ENCODE measurements at places on chromosomes 16 and 17.

DNA sequence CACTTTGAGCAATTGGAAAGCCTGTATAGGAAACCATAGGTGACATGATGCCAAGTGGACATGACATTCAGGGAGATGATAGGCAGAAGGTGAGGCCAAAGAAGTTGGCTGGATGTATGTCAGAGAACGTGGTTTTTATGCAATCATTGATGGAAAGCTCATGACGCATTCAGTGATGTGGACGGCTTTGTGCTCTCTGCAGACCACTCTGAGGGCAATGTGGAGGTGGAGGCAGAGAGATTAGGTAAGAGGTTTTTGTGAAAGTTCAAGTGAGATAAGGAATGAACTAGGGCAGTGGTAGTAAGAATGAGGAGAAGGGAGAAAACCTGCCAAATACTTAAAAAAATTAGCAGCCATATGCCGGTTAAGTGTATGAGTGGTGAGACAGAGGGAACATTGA is 99.0 kb downstream of the PRKCA start:
- no peak for DNase-seq

- no peak for DNase-seq
Measured at GRCh38 chr17:80145076-80146075, 1.6 kb downstream of the EIF4A3 start.

GRCh38 chr16:23987443-23987842 is 151.7 kb downstream of the PRKCB start:
- no peak for DNase-seq

GRCh38 chr16:56373003-56373402 is 52.3 kb downstream of the AMFR start:
- DNase-seq: no peak

GRCh38 chr16:88368994-88369393 is 13.8 kb upstream of the ZNF469 start:
- DNase-seq: no peak

DNA sequence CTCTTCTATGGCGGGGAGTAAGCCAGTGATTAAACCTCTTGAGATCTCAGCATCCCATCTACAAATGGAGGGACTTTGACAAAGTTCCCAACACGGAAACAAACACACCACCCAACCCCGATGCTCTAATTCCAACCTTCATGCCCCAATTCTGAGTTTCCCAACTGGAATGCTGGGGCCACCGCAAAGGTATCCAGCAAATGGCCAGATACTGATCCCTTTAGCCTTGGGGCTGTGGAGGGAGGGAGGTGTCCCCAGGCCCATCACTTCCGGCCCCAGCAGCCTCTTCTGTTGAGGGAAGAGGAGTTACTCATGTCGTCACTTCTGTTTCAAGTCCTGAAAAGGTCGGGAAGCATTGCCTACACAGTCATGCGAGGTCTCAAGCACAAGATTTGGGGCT is 154.8 kb upstream of the RPH3AL start:
- DNase-seq: no peak

- DNase-seq: no peak
Measured at GRCh38 chr16:86877108-86877507, 298.8 kb downstream of the FOXL1 start.

- no peak for DNase-seq
Measured at GRCh38 chr16:75861311-75862097, 135.2 kb upstream of the CPHXL start.

DNA sequence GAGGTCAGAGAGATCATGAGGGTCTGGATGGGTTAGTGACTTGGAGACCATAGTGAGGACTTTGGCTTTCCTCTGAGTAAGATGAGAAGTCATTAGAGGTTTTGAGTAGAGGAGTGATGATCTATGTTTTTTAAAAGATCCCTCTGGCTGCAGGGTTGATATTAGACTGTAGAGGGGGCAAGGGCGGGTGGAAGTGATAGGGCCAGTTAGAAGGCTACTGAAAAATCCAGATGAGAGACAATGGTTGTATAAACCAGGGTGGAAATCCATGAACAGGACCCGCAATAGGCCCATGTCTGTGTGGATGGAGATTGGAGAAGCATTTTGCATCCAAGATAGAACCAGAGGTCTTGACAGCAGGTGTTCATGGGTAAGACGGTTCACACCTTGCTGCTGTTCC is 9.8 kb downstream of the ITGAL start:
- DNase-seq: no peak

DNA sequence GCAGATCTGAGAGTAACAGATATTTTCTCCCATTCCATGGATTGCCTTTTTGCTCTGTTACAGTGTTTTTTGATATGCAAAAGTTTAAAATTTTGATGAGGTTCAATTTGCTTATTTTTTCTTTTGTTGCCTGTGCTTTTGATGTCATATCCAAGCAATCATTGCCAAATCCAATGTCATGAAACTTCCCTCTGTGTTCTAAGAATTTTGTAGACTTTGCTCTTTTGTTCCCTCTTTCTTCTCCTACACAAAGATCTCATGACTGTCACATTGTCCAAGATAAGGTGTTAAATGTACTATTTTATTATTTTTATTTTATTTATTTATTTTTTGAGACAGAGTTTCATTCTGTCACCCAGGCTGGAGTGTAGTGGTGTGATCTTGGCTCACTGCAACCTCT is 18.9 kb upstream of the KCNH6 start:
- DNase-seq: no peak

GRCh38 chr16:56689171-56689570 is 6.9 kb downstream of the MT1X start:
- no peak for DNase-seq

DNA sequence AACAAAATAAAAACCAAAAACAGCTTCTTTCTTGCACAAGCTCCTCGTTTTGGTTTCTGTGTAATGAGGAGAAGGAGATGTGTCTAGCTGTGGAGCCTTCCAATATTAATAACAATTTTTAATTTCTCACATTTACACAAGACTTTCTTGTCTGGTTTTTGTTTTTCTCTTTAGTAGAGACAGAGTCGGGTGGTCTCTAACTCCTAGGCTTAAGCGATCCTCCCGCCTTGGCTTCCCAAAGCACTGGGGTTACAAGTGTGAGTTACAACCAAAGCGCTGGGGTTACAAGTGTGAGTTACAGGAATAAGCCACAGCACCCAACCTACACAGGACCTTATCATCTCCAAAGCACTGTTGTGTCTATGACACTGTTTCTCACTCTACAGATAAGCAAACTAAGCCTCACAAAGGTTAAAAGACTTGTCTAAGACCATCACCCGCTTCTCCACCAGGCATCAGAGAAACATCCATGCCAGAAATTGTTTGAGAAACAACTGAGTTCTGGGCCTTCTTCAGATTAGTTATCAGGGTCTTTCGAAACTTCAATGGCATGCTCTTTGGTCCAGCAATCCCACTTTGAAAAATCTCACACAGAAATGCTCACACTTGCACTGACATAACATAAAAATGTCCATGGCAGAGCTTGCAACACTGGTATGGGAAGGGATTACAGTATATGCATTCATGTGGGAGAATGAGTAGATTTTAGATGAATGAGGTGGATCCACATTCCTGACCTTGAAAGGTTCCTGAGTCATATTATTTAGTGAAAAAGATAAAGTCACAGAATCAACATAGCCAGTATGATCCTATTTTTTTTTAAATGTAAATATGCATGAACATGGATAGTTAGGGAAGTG is 3.9 kb downstream of the ABAT start:
- DNase-seq: peak; percentile 49

- no peak for DNase-seq
Measured at GRCh38 chr17:40433551-40434415, 9.5 kb upstream of the IGFBP4 start.

DNA sequence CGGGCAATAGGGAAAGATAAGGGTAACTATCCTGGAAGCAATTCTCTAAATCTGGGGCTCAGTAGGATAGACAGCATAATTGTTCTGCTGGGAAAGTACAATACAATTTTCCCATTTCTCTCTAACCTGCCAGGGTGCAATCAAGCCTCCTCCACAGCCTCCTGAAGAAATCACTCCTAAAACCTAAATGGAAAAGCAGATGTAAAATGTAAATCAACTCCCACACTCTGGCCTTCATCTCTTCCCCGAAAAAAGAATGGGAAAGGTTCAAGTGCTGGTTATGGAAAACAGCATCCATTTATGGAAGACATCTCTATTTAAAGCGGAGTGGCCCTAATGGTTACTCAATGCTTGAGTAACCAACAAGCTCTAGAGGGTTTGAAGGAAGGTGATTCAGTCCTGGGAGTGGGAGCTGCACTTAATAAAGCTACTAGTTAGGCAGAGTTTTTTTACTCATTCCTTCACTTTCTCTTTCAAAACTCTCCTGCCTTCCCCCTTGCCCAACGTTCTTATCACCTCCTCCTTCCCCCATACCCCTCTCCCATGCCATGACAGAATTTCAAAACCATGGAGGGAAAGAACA is 5.1 kb downstream of the MMD start:
- DNase-seq: no peak

- no peak for DNase-seq
Measured at GRCh38 chr17:19284005-19284959, 47.1 kb downstream of the EPN2 start.

DNA sequence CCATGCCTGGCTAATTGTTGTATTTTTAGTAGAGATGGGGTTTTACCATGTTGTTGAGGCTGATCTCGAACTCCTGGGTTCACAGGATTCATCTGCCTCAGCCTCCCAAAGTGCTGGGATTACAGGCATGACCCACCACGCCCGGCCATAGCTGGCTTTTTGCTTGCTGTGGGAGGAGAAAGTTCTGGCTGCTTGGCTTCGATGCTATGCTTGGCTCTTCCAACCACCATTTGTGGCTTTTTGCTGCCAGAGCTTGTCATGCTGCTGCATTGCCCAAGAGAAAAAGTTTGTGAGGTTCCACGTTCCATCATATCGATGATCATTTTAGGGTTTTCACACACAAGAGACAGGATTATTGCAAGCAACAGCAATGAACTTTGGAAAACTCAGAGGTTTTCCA is 16.2 kb downstream of the BMERB1 start:
- DNase-seq: no peak

Data from non-pigmented ciliary epithelial cell (primary cell).